Activated CD4-positive, CD25-positive, alpha-beta regulatory T cell (primary cell): ENCODE measurements at places on chromosomes 5 and 9.

GRCh38 chr9:72615931-72616330 is 94.5 kb downstream of the TMC1 start:
- DNase-seq, result no peak

GRCh38 chr5:173234129-173234790 is 746 bp downstream of the NKX2-5 start:
- no peak for DNase-seq

GRCh38 chr5:176383961-176384360 is 4.4 kb downstream of the NOP16 start:
- DNase-seq, result no peak

DNA sequence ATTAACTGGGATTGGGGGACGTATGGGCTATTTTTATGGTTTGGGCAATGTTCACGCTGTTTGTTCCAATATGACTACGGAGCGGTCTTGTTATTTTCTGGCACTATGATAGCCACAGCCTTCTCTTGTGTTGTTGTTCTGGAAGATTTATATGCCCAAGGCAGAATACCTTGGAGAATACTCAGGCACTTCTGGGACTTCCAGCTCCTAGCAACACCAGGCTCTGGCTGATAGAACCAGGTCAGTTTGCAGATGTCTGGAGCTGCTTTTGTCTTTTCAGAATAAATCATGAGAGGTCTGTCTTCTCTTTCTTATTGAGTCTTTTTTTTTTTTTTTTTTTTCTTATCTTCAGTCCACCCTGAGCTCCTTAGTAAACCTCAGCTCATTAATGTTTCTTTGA is 262.5 kb downstream of the MED10 start:
- no peak for DNase-seq

DNA sequence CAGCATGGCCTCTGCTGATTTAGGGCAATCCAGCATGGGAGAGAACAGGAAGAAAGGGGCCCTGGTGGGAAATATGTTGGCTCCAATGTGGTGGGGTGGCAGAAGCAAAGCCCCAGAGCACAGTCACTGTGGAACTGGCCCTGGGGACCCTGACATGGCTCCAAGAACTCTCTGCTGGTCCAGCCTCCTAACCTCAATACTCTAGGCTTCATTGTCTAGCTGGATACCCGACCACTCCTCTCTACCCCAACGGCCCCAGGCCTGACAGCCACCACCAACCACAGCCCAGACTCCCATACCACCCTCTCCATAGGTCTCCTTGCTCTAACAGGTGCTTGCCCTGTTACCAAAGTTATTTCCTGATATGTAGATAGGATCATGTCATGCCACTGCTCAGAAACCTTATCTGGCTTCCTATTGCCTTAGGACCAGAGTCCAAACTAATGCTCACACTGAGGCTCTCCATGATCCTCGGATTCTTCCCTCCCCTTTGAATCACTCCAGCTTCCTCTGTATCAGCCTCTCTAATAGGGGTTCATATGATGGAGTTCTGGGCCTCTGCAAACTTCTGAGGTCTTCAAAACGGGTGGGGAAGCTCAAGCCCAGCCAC is 12.9 kb downstream of the ACSL6 start:
- DNase-seq, result no peak

DNA sequence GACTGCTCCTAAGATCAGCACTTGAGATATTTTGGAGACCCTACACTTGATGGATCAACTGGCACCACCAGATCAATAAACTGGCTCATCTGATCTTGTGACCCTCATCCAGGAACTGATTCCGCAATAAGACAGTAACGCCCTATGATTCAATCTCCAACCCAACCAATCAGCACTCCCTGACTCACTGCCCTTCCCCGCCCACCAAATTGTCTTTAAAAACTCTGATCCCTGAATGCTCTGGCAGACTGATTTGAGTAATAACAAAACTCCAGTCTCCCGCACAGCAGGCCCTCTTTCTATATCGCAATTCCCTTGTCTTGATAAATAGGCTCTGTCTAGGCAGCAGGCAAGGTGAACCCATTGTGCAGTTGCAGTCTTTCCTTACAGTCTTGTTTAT is 677.0 kb downstream of the LRRC70 start:
- no peak for DNase-seq

GRCh38 chr9:135827866-135828580 is 79.3 kb downstream of the CAMSAP1 start:
- DNase-seq, result no peak

GRCh38 chr5:68533571-68534084 is 318.1 kb downstream of the PIK3R1 start:
- no peak for DNase-seq

GRCh38 chr5:102863058-102863457 is 108.0 kb downstream of the PAM start:
- DNase-seq, result no peak

DNA sequence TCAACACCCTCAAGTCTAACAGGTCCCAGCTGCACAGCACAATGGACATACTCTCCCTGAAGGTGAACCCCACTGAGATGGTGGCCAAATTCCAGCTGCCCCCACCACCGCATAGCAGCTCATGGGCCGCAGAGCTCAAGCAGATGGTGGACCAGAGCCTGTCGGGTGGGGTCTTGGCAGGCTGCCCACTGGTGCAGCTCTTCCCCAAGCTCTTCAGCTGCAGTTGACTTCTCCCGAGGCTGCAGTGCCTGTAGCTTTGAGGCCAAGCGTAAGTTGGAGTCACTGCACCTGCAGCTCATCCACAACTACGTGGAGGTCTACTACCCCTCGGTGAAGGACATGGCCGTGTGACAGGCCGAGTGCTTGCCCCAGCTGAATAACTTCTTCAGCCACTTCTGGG is 56.6 kb upstream of the SPTLC1 start:
- DNase-seq, result no peak

DNA sequence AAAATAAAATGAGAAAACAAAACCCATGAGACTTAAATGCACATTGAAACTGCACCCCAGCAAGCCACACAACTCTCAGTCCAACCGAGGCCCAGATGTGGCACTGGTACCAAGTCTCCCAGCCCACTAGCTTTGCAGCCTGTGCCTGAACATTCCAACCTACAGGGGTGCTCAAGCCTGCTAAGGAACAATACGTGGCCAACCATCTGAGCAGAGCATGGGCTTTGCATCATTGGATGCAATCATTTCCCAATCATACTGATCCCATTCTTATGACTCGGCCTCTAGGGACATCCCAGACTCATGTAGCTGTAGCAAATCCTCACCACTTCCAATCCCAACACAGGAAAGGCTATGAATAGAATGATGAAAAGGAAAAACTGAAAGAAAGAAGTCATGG is 297.2 kb downstream of the SPOCK1 start:
- no peak for DNase-seq

DNA sequence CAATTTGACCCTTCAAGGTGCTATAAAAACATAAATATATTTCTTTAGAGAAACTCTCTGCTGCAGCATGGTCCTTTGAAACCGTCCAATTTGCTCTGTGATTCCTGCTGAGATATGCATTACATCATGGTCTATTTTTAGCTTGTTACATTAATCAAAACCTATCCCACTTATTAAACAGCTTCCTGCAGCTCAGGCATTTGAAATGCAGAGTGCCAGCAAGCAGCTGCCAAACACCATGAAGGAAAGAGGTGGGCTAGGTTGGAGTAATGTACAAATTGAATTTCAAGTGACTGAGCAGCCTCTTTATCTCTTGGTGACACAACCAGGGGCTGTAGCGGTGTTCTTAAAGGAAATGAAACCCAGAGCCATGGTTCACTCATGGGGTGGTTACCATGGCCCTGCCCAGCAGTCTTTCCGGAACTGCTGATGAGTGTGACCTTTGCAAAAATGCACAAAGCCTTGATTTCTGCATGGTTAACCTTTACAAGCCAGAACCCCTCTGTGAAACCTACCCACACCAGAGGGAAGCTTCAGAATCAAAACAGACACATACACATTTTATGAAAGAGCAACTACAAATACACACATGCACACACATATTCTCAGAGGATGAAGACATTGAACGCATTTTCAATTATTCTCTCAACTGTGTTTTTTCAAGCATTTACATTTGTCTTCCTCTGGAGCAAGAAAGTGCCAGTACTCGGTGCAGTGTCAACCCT is 155.8 kb upstream of the ZNF608 start:
- no peak for DNase-seq

DNA sequence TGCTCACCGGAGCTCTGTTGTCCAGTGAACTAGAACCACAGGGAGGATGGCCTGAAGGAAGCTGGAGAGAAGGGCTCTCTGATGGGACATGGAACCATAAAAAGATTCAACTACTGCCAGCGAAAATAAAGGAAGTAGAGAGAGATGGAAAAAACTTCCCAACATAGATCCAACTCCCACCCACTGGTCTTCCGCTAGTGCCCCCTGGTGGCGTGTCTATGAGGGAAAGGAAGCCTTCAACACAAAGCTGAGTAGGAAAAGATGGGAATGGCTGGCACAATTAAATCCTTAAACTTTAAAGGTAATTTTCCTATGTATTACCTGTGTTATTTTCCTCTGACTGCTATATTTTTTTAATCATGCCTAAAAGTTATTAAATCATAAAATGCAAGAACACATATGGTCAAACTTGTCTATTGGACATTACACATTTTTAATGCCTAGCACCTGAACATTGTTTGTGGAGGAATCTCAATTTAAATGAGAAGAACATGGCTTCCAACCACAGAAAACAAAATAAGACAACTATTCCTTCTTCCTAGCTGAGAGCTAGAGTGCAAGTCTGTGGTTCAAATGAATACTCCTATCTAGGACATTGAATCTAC is 51.5 kb downstream of the CEP120 start:
- DNase-seq, result peak; percentile 2

- DNase-seq, result no peak
These were observed 29.8 kb downstream of the FBXL7 start for GRCh38 chr5:15529821-15530220.

DNA sequence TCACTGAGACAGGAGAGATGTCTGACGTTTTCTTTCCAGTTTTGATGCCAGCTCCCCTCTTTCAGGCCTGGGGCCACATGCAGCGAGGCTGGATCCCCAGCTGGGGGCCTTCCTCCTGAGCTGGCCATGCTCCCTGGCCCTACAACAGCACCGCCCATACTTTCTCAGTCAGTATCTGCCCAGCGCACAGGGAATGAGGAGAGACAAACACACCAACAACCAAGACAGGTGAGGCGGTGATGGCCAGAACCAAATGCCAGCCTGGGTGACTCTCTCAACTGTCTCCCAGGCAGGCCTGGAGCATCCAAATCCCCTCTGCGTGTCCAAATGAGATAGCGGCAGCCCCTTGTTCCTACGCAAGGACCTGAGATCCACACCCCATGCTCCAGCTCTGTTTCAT is 109.6 kb downstream of the ROR2 start:
- DNase-seq, result no peak

DNA sequence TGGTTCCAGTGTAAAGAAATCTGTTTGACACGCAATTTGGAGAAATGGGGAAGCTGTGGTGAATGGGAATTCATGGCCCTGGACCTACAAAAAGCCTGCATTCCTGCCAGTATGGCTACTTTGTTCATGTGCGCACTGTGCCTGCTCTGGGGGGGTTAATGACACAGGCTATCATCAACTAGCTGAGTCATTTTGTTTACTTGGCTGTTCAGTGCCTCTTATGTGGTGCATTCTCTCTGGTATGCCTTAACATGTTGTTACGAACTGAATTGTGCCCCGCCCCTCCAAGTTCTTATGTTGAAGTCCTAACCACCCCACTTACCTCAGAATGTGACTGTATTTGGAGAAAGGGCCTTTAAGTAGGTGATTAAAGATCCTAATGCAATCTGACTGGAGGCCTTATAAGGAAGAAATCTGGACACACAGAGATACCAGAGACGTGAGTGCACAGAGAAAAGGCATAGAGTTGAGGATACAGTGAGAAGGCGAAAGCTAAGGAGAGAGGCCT is 20.4 kb upstream of the UBAP1 start:
- no peak for DNase-seq

DNA sequence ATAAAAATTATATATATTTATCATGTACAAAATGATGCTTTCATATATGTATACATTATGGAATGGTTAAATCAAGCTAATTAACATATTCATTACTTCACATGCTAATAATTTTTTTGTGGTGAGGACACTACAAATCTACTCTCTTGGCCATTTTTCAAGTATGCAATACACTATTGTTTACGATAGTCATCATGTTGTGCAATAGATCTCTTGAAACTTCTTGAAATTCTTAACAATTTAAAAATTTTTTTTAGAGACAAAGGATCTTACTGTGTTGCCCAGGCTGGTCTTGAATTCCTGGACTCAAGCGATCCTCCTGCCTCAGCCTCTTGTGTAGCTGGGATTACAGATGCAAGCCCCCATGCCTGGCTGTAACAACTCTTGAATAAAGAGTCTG is 45.2 kb upstream of the SHOC1 start:
- no peak for DNase-seq

DNA sequence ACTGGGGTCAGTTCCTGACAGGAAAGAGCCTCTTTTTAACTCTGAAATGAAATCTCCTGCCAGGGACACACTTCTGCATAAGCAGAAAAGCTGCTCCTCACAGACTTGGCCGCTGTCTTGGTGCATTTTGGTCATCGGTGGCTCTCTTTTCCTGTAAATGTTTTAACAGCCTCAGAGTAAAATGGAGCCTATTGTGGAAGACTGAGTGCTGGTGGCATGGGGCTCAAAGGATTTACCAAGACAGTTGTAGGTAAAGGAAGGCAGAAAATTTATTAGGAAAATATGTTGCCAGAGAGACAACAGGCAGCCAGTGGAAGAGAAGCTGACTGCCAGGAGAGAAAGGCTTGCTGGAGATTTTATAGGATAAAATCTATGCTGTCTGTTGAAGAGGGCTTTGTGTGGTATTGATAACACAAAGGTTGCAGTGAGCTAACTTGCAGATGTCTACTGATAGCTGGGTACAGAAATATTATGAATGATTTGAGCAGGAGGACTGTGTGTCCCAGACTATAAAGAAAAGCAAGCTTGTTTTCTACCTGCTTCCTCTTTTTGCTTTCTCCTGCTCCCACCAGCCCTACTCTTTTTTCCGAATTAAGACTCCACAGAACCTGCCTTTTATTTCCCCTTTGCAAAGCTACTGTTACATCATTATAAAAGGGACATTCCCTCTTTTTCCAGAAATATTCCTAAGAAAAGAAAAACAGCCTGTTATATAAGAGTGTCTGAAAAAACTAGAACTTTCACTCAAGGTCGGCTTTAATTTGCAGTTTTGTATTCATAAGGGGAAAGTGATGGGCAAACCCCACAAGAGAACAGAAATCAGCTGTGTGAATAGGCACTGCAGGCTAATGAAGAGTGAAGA is 27.9 kb upstream of the IFNA14 start:
- DNase-seq, result no peak

GRCh38 chr9:121023064-121023463 is 27.0 kb downstream of the C5 start:
- DNase-seq, result no peak

- no peak for DNase-seq
These were observed 81.1 kb upstream of the KLF9 start for GRCh38 chr9:70495514-70495913.
